ENCODE measurements at places on chromosomes 2 and 18.

DNA sequence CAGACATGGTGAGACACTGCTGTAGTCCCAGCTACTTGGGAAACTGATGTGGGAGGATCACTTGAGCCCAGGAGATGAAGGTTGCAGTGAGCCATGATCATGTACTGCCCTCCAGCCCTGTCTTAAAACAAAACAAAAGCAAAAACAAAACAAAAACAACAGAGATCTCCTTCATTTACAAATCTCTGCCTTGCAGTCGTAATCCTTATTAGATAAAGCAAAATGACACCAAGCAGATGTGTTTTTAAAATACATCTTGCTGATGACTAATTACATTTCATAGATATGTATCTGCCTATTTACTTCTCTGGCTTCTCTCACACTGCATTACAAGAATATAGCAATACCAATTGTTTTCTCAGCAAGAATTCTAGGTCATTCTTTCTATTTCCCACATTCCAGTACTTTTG is 22.8 kb downstream of the NFE2L2 start:
- DNase-seq: no peak

GRCh38 chr2:102005449-102005848 is 13.7 kb downstream of the IL1R2 start:
- no peak for DNase-seq

GRCh38 chr2:68747900-68748299 is 13.3 kb downstream of the ARHGAP25 start:
- no peak for DNase-seq

DNA sequence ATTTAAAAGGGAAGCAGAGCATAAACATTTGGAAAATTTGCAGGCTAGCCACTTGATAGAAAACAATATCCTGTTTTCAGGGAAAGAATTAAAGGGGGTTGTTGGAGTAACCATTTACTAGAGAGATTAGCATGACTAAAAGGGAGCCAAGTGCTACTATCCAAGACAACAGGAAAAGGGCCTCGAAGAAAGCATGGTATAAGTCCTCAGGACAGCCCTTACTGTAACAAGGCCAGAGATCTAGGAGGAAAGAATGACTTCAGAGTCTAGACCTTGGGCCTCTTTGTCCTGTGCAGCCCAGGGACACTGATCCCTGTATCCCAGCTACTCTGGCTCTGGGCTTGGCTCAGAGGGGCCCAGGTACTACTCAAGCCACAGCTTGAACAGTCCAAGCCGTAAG is 16.6 kb downstream of the TPO start:
- no peak for DNase-seq

- DNase-seq: no peak
Observed at GRCh38 chr2:190320696-190321095, 1.1 kb upstream of the HIBCH start.

- no peak for DNase-seq
Observed at GRCh38 chr2:31362581-31362980, 52.0 kb downstream of the XDH start.

GRCh38 chr2:133304344-133304743 is 263.9 kb downstream of the NCKAP5 start:
- DNase-seq: no peak

DNA sequence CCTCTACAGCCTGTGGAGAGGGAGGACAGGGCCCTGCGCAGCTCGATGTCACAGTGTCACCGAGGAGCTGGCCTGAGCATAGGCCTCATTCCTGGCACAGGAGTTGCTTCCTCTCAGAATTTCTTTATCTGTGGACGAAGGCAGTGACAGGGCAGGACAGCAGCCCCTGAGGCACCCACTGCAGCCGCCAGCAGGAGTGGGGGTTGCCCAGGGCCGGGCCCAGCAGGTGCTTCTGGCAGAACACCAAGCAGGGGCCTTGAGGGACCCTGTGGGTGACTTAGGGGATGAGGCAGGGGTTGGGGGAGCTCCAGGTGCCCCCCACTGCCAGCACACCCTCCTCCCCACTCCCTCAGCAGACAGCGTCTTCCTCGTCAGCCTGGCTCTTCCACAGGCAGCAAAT is 290.0 kb downstream of the PHLPP1 start:
- no peak for DNase-seq

DNA sequence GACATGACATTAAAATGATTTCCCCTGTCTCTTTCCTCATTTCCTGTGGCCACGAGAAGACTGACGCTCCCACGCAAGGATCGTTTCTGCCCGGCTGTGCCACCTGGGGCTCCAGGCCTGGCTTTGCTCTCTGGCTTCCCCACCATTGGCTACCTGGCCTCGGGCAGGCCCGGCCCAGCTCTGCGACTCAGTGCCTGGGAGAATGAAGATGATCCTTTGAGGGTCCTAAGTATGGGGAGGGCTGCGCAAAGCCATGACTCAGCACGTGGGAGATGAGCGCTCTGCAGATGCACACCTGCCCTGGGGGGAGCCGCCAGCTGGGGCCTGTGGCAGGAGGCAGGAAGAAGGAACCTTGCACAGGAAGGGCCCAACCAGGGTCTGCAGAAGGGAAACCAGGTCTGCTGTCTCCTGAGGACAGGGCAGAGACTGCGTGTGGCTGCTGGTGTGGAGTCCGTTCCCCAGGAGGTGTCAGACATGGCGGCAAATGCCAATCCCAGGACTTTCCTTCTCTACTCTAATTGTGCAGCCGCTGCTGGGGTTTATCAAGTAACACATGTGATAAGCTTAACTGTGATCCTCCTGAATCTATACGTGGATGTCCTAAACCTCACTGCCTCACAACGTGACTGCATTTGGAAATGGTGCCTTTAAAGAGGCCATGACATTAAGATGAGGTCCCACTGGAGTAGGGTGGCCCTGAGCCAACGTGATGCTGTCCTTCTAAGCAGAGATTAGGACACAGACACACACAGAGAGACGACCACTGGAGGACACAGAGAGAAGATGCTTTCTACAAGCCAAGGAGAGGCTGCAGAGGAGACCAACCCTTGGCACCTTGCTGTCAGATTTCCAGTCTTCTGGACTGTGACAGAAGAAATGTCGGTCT is 32.9 kb downstream of the MBP start:
- peak; percentile 24 for DNase-seq

DNA sequence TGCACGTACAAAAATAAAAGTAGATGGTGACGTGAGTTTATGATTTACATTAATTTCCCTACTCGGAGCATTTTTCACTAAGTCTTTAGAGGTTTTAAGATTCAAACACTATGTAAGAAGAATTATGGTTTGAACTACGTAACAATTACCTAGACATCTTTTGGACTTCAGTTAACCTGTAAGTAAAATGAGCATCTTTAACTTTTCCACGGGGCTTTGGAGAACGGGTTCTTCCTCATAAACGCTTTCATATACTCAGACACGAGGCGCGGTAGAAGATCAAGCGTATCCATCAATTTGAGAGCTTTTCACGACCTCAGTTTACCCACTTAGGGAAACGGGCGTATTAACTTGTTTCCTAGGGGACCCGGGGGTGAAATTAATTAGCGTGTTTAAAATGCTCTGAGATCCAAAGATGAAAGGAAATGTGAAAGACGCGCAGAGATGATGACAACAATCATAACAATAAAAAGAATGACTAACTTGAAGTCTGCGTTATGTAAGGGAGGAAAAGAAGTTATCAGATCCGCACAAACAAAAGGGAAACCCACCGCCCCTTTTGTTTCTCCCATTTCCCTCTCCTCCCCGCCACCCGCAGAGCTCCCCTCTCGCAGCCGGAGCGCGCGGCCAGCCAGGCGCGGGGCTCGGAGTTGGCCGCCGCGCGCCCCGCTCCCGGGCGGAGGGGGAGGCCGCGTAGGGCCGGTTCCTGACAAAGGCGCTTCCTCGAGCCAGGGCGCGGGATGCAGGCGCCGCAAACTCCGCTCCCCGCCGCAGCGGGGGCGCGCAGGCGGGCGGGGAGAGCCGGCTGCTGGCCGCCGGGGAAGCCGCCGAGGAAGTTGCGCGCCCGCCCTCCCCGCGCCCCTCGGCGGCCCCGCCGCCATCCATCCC is 807 bp downstream of the PELI1 start:
- DNase-seq: peak; percentile 37

GRCh38 chr18:3400567-3401296 is 49.2 kb upstream of the TGIF1 start:
- no peak for DNase-seq

DNA sequence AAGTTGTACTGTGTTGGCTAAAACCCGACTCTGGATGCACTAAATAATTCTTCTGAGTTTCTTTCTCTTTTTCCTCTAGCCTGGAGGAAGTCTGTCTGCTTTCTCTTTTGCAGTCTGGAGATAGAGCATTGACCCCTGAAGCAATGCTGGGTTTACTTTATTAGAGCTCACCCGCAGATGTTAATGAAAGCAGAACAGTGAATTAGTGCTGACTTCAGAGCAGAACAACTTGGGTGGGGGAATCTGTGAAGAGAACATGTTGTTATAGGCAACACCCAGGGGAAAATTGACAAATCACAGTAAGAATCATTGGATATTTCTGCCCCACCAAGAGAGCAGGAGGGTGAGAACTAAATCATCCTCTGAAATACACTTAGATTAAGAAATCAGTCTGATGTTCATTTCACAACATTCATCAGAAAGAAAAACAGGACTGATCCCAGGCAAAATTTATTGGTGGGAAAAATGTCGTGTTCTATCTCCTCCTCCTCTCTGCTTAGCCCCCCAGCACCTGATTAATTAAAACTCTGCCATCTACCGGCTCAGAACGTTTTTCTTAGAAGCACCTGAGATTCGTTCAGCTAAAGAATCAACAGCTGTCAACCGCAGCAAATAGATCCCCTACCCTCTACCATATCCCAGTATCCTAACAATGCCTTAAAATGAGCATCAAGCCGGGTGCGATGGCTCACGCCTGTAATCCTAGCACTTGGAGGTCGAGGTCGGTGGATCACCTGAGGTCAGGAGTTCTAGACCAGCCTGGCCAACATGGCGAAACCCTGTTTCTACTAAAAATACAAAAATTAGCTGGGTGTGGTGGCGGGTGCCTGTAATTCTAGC is 165.1 kb downstream of the FMNL2 start:
- DNase-seq: no peak

GRCh38 chr2:141201016-141201565 is 929.7 kb downstream of the LRP1B start:
- no peak for DNase-seq
